ENCODE measurements at places on chromosomes 13 and 19.

DNA sequence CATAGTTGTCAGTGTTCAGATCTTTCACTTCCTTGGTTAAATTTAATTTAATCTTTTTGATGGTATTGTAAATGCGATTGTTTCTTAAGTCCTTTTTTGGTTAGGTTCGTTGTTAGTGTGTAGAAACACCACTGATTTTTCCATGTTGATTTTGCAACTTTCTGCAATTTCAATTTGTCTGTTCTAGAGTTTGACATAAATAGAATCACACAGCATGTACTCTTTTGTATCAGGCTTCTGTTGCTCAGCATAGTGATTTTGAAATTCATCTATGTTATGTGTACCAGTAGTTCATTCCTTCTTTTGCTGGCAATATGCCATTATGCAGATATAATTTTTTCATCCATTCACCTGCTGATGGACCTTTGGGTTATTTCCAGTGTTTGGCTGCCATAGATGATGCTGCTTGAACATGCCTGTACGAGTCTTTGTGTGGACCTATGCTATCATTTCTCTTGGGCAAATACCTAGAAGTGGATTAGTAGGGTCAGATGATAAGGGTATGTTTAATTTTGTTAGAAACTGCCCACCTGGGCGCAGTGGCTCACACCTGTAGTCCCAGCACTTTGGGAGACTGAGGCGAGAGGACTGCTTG lies 33.1 kb downstream of the BICRA start:
- DNase-seq = no peak

DNA sequence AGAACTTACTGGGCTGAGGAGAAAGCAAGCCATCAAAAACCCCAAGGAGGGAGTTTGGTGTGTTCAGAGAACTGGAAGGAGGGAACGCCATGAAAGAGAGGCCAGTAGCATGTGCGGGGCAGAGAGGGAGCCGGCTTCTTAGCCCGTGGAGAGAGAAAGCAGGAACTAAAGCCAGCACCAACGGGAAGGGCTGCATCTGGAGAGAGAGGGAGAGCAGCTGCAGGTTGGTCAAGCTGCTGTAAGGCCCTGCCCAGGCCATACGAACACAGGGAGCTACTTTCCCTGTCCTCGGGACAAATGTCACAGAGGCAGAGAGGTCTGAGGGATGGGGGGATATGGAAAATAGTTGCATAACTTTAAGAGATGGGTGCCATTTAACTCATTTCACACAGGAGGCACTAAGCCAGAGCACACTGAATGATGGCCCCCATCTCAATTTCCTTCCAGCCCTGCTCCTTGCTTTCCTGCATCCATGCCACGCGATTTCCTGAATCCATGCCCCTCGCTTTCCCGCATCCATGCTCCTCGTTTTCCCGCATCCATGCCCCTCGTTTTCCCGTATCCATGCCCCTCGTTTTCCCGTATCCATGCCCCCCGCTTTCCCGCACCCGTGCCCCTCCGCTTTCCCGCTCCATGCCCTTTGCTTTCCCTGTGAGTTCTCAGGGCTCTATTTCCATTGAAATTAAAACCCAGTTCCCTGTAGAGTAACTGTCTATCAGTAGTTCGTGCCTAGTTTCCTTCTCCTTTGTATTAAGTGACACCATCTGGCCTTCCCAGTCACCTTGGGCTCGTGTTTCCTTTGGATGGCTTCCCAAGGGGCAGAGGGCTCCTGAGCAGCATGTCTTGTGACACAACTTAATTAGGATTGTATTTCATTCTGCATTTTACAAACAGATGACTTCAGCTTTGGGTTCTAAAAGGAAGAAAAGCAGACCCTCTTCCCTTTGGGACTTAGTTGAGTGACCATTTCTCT lies 31.5 kb upstream of the TPT1 start:
- DNase-seq = peak; percentile 41

- no peak for DNase-seq
Observed at GRCh38 chr19:2636897-2637683, 65.4 kb downstream of the GNG7 start.

DNA sequence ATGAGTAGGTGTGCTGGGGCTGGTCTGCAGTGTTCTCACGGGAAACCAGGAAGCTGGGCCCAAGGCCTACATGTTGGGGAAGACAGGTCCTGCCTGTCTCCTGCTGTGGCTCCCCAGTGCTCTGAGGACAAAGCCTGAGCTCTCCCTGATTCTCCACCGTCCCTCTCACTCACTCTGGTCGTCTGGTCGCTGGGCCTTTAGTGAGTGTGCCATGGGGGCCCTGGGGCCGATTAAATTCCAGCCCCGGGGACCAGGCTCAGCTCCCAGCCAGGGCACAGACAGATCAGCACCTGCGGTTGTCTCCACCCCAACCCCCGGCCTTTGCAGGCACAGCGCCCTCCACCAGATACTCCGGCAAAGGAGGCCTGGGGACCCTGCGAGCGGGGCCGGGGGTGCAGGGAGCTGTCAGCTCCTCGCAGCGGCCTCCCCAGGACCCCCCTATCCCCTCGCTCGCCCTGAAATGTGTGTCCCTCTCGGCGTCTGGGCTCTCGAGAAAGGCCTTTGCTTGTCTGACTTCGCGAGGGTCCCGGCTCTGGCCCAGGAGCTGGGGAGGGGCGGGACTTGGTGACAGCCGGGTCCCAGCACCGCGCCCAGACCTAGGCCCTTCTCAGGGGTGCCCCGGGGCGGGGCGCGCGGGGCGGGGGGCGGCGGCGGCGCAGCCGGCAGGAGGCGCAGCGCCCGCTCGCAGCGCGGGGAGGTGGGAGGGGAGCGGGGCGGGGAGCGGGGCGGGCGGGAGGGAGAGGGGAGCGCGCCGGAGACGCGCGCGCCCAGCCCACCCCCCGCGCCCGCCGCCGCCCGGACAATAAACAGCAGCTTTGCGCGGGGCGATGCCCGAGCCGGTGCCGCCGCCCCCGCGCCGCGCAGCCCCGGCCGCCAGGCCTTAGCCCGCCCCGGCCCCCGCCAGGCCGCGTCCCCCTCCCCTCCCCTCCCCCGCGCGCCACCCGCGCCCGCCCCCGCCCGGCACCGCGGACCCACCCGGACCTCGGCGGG lies at the start of gene PALM:
Gene PALM (plus strand): TSS at position 782 of the 990 bp plus-strand sequence. CDS start 212 bp downstream, outside the sequence.
- DNase-seq = no peak

DNA sequence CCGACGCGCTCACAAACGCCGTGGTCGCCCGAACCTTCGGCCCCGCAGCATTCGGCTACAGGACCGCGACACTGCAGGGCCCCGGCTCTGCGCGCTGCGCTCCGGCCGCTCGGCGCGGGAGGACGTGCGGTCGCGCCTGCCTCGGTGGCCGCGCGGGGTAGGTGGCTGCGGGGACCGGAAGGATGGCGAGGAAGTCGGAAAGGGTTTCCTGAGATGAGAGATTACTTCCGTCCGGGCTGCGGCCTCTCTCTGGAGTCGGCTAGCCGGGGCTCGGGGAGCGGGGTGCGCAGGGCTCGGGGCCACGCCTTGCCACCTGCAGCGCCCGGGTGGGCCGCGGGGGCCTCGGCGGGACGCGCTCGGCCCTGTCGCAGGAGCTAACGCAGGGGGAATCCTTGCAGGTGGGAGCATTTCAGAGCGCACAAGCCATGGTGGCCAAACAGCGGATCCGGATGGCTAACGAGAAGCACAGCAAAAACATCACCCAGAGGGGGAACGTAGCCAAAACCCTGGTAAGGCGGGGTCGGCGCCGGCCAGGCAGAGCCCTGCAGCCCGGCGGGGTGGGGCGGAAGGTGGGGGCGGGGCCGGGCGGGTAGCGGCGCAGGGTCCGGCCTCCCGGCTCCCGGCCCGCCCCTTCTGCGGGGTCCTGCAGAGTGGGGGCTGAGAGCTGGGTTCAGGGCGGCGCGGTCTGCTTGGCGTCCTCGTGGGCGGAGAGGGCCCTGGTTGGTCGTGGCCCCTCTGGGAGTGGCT lies at the start of gene SERP2:
Gene SERP2 (plus strand): TSS at position 224 of the 747 bp plus-strand sequence. CDS start 202 bp downstream, at position 426.
- DNase-seq = no peak

- peak; percentile 79 for DNase-seq
Observed at GRCh38 chr13:80342471-80343371, 1.8 kb upstream of the SPRY2 start.

- no peak for DNase-seq
Observed at GRCh38 chr19:3576696-3577443, 4.1 kb downstream of the HMG20B start.

GRCh38 chr19:5103061-5103701 lies 134.3 kb downstream of the KDM4B start:
- no peak for DNase-seq

DNA sequence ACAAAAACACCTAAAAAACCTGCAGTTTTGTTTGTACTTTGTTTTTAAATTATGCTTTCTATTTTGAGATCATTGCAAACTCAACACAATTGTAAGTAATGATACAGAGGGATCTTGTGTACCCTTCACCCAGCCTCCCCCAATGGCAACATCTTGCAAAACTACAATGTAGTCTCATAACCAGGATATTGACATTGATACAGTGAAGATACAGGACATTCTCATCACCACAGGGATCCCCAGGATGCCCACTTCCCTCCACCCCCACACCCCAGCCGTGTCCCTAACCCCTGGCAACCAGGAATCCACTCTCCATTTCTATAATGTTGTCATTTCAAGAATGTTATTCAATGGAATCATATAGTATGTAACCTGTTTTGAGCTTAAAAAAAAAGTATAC lies 10.3 kb upstream of the C5AR2 start:
- DNase-seq = no peak

GRCh38 chr13:23986619-23987018 lies 89.3 kb upstream of the C1QTNF9B start:
- DNase-seq = no peak
